ENCODE measurements at places on chromosomes 2 and 18.

DNA sequence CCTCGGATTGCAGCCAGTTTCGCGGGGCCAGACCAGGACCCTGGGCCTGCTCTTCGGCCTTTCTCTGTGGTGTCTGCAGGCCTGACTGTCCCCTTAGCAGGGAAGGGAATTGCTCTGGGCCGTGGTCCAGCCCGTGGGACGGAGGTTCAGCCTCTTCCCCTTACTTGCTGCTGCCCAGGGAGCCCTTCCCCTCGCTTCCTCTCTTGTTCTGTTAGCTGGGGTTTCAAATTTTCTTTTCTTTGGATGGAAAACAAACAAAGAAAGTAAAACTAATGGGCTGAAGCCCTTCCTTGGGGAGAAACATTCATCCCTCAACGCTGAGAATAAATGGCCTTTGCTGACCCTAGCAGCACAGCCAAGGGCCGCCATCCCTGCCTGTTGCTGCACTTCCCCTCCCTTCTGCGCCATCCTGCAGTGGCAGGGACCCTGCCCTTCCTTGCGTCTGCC, 52.4 kb downstream of the ASAP2 start:
- DNase-seq = no peak

- no peak for DNase-seq
Measured at GRCh38 chr2:190701586-190701985, 52.7 kb downstream of the NAB1 start.

GRCh38 chr2:101219246-101219645, 33.4 kb upstream of the CNOT11 start:
- DNase-seq = no peak

DNA sequence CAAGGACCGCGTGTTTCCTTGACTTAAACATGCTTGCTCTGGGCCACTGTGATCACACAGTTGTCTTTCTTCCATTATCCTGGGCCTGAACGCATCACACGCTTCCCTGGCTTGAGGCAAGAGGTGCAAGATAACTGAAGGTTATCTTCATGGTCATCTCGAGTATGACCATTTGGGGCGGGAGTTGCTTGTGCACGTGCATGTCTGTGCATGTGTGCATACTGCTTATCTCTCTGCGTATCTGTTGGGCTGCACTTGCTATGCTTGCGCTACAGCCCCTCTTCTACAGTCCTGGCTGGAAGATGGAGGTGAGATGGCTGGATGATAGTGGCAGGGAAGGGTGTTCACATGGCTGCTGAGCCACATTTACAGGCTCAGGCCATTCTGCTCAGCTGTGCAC, 27.2 kb upstream of the EFR3B start:
- no peak for DNase-seq

DNA sequence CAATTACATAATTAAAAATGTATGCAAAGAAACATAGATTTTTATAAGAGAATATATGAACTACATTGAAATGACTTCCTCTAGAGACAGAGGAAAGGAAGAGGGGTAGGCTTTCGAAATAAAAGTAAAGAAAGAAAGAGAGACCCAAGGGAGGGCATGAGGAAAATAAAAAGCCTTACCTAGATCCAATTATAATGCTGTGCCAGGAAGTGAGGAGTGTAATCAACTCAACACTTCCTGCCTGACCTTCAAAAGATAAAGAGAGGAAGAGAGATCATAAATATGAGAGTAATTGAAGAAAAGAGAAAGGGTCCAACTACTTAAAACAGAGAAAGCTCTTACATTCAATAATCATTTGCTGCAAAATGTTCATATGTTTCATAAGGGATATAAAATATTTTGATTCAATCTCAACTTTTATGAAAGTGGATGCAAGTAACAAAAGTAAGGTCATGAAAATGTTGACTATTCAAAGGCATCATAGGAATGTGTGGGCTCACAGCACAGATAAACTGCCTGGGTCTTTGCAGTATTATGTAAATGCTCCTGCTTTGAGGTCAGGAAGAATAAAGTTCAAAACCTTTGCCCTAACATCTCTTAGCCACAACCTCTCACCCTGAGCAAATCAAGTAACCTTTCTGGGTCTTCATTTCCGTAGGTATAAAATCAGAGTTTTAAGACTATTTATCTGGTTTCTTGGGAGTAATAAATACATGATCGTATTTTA, 1237.7 kb downstream of the LRP1B start:
- DNase-seq = no peak

DNA sequence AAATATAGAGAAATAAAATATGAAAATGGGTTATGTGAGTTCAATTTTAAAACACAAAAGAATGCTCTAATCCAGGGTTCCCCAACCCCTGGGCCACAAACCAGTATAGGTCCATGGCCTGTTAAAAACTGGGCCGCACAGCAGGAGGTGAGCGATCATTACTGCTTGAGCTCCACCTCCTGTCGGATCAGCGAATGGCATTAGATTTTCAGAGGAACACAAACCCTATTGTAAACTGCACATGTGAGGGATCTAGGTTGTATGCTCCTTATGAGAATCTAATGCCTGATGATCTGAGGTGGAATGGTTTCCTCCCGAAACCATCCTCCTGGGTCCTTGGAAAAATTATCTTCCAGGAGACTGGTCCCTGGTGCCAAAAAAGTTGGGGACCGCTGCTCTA, 34.7 kb downstream of the TTR start:
- DNase-seq = no peak

- no peak for DNase-seq
Measured at GRCh38 chr18:5955861-5956260, 60.5 kb upstream of the TMEM200C start.

- no peak for DNase-seq
Measured at GRCh38 chr2:38260469-38260868, 116.6 kb downstream of the ATL2 start.

GRCh38 chr2:37367310-37367709, 22.9 kb downstream of the QPCT start:
- DNase-seq = no peak

- no peak for DNase-seq
Measured at GRCh38 chr2:160464017-160464416, 29.6 kb downstream of the RBMS1 start.

- no peak for DNase-seq
Measured at GRCh38 chr2:178825183-178825582, 18.0 kb upstream of the TTN start.

- DNase-seq = no peak
Measured at GRCh38 chr18:36350251-36350651, 52.7 kb downstream of the FHOD3 start.

- DNase-seq = no peak
Measured at GRCh38 chr18:70705831-70706416, 417.1 kb downstream of the SOCS6 start.

DNA sequence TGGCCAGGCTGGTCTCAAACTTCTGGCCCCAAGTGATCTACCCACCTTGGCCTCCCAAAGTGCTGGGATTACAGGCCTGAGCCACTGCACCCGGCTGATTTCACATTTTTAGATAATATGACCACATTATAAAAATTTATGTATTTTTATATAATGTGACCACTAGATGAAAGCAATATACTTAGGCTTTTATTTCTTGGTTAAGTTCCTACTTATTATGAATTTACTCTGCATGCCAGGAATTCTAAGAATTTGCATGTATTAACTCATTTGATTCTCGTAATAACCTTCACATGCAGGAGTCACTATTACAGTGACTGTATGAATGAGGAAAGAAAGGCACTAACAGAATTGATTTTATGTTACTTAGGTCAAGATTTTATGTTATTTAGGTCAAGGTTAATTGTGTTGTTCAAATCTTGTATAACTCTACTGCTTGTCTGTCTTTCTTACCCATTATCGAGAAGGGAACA, 25.6 kb upstream of the CASP8 start:
- DNase-seq = no peak

DNA sequence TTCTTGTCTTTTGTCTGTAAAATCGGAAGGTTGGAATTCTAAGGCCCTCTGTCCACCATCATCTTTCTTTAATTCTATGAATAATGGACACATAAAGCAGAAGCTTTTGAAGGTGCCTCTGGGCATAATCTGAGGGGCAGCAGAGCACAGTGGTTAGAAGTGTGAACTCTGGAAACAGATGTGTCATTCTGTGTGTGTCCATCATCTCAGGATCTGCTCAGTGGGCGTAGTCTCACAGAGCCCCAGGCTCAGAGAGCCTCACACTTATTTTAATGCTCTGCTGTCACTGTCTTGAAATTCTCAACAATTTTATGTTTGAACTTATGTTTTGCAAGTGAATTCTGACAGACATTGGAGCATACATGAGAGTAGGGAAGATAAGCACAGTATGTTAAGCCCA, 31.0 kb upstream of the CCDC93 start:
- DNase-seq = no peak

DNA sequence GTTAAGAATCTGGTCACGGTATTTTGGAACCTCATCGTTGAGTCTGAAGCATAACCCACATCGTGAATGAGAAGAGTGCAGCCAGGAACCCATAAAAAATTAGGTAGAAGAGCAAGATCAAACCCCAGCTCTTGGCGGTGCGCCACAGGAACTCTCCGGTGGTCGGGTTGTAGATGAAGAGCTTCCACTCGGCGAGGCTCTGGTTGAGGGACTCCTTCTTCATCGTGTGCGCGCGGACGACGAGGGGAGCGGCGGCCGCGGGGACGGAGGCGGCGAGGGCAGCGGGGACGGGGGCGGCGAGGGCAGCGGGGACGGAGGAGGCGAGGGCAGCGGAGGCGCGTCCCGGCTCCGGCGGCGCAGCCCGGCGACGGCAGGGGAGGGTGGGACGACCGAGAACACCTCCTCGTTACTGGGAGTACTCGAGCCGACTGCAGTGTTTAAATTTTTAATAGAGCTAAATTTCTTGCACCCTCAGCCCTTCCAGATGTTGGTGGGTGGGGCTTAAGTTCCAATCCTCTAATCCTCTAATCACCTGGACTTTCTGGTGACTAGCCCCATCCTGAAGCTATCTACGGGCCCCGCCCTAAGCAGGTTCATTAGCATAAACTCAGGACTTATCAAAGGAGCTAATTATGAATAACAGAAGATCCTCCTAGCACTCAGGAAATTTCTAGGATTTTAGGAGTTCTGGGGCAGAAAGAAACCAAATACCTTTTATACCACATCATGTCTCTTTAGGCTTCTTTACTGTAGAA, 20.4 kb upstream of the PAPOLG start:
- peak; percentile 77 for DNase-seq

GRCh38 chr2:47158576-47158975, 3.5 kb upstream of the STPG4 start:
- DNase-seq = no peak

- DNase-seq = peak; percentile 68
Measured at GRCh38 chr2:166516712-166517303, 22.8 kb upstream of the SCN7A start.

DNA sequence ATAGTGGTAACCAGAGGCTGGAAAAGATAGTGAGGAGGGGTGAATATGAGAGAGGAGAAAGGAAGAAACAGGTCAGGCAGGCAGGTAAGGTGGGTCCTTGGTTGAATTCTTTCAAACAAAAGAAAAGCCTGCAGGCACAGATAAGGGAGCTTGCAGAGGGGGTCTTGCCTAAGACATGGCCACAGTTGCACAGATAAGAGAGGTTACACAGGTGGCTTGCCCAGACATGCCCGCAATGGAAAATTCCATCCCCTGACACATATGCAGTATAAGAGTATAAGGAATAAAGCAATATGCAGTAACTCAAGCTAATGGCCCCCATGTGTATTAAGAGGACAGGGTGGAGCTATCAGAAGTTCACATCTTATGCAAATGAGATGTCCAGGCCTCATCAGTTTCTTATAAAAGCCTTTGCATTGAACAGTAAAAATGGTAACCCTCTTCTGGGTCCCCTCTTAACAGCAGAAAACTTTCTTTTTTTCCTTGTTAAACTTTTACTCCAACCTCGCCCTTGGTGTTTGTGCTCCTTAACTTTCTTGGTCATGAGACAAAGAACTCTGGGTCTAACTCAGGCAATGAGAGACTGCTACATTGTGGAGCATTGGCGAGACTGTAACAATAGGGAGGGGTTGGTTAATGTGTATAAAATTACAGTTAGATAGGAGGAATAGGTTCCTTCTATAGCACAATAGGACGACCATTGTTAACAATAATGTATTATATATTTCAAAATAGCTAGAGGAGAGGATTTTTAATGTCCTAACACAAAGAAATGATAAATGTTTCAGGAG, 764.6 kb downstream of the TSN start:
- DNase-seq = no peak

DNA sequence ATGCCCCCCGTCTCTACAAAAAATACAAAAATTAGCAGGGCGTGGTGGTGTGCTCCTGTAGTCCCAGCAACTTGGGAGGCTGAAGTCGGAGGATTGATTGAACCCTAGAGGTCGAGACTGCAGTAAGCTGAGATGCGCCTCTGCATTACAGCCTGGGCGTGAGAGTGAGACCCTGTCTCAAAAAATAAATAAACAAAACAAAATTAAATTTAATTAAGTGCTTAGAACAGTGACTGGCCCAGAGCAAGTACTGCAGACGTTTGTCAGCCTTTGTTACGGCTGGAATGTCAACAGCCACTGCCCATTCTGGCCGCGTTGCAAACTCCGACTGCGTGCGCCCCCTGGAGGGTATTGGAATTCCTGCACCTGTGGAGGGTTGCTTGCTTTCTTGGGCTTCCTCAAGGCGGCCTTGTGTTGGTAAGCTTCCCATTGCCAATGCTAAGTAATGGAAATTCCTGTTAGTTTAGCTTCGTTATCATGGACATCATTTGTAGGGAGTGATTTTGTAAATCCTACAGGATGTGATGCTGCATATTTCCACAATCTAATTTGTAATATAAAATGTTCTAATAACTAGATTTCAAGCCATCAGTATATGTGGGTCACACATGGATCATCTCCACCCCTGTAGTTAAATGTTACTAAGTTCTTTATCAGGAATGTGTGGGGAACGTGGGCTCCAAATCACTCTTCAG, 15.9 kb upstream of the ATP6V1B1 start:
- DNase-seq = peak; percentile 98

DNA sequence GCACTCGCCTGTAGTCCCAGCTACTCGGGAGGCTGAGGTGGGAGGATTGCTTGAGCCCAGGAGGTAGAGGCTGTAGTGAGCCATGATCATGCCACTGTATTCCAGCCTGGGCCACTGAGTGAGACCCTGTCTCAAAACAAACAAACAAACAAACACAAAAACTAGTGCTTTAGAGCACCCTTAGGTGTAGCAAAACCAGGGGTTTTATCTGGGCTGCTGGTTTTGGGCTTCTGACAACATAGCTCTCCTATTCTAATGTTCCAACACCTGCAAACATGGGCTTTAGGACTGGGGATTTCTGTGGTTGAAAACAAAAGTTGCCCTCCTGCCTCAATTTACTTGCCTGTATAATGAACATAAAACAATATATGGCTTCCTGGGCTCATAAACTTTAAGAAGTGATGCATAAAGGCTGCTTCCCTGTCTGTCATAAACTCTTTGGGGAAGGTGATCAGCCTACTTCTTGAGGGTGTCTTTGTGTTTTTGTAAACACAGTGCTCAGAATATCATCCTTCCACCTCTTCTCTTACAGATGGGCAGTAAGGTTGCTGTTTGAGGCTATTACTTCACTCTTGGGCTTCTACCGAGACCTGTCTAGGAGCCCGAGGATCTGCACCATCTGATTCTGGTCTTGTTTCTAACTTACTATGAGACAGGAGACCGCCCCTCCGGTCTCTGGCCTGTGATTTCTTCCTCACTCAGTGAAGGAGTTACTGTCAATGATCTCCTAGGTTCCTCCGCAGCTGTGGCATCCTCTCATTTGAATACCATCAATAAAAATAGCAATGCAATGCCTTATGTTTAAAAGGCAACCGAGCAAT, 246.5 kb downstream of the MYCN start:
- DNase-seq = no peak

GRCh38 chr2:239146011-239146641, 254.7 kb downstream of the HDAC4 start:
- DNase-seq = no peak

GRCh38 chr18:34707670-34708069, 2.4 kb upstream of the DTNA start:
- peak; percentile 66 for DNase-seq

- no peak for DNase-seq
Measured at GRCh38 chr2:25035537-25036220, 6.2 kb upstream of the EFR3B start.
